ENCODE measurements at places on chromosomes 16 and 17.
A peak's percentile ranks its signal among the peaks of the same experiment; 100 is the strongest.

DNA sequence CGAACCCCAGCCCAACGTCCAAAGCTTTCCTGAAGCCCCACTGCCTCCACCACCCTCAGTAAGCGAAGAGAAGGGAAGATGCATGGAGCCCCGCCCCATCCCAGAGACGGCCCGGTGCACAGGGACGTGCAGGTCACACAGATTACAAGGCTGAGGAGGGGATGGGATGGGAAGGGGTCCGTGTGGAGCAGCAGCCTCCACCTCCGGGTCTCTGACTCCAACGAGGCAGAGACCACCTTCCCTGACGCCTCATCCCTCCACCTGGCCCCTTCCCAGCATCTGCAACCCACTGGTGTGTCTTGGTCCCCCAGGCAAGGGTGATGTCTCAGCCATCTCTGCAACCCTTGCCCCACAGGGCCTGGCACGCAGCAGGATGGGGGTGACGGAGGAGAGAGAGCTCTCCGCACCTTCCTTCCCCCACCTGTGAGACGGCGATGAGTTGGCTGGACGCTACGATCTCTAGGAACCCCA is 58.5 kb downstream of the TBC1D16 start:
- no peak for DNase-seq

DNA sequence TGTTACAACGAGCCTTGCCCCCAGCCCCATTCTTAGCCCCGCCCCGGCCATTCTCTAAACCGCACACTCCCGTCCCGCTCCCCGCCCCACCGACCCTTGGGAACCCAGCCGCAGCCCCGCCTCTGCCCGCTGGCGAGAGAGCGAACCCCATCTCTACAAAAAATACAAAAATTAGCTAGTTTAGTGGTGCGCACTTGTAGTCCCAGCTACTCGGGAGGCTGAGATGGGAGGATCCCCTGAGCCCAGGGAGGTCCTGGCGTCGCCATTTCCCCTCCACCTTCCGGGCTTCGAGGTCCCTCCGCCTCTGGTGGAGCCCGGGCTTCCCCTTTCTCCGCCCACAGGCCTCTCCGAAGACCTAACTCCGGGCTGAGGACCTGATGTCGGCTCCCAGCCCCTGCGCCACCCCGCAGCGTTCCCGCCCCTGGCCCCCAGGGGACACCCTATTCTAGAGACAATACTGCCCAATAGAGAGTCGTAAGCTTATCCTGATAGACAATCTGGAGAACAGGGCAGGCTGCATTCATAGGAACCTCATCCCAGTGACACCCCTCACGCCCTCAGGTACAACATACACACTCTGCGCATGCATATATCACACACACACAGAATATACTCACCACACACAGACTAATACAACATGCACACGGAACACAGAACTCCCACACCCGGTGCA is 480 bp upstream of the PROCA1 start:
- no peak for DNase-seq

GRCh38 chr16:58127033-58127556 is 2.1 kb downstream of the CFAP20 start:
- DNase-seq = peak; percentile 89

- no peak for DNase-seq
Observed at GRCh38 chr16:17302214-17302613, 168.5 kb downstream of the XYLT1 start.

DNA sequence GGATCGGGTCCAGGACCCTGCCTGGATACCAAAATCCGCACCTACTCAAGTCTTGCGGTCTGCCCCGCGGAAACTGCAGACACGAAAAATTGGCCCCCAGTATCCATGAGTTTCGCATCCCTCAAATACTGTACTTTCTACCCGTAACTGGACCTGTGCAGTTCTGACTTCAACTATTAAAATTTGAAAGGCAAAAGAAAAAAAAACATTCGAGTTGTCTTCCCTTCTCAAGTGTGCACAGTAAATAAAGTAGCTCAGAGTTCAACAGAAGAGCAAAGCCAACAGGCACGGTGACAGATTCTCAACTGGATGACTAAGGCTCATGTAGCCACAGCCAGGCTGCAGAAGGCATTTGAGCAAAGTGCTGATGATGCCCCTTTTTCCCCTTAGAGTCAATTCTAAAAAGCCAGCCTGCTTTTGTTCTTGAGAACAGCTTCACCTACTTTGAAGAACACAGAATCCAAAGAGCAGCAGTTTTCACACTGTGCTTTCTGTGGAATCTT is 32.5 kb downstream of the MARF1 start:
- DNase-seq = no peak

DNA sequence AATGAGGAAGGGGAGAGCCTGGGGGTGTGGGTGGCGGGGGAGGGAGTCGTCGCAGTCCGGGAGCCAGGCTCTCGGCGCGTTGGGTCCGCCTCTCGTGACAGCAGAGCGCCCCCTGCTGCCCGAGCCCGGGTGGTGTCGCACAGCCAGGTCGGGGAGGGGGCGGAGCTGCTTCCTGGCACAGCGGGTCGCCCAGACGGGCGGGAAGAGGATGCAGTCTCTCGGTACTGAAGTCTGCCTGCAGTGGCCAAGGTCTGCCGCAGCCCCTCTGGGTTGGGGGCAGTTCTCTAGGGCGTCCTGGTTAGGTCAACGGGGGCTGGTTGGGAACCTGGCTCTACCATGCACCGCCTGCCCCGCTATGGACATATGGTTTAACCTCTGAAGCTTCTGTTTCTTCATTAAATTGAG is 38.2 kb upstream of the CCDC182 start:
- DNase-seq = peak; percentile 88

DNA sequence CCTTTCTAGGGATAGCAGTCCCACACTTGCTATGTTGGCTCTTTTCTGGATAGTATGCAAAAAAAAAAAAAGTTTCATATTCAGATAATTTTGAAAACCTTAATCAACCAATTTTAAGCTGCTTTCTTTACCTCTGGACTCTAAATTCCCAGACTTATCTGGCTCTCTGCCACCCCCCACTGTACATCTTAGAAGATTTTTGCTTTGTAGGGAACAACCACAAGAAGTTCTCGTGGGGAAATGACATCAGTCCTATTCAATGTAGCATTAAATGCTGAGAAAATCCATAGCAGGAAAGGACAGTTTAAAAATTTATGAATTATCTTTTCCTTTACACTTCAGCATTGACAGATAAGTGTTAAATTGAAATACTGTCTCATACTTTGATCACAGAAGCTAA is 562.7 kb upstream of the HSBP1 start:
- DNase-seq = no peak

DNA sequence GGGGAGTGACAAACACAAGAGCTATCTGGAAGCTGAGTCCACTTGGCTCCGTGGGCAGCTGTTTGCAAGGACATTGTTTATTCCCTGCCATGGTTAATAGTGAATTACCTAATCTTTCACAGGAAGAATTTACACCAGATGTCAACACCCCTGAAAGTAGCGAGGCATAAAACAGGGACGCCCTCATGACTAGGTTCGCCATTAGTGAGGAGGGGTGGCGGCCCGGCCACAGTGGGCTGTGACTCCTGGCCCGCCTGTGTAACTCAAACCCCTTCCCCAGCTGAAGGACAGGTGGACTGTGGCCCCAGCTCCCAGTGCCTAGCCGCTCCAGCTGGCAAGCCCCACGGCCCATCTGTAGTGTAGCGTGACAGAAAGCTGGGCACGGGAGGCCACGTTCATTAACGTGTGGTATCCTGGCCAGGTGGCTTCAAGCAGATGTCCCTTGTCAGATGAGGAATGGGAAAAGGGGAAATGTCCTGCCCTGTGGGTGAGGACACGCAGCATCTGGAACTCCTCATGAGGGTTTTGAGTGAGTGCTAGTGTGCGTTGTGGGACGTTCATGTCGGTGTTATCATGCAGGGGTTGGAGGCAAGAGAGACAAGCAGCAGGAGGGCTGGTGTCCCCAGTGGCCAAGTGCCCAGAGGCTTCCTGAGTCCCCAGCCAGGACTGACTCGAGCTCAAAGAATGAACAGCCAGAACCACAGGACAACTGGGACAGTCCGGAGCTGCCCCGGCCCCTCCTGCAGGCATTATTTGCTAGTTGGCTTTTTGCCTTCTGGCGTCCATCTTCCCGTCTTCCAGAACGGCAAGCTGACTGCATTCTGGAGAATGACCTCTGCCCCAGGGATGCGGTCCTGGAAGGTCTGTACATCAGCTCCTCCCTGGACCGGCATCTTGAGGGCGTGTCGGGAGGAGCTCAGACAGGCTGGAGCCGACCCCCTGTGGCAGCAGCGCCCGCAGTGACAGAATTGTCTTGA is 19.2 kb downstream of the KDM8 start:
- no peak for DNase-seq

- no peak for DNase-seq
Observed at GRCh38 chr16:80992676-80993293, 13.9 kb downstream of the CMC2 start.

GRCh38 chr16:85357924-85358505 is 245.7 kb upstream of the CIBAR2 start:
- DNase-seq = no peak

DNA sequence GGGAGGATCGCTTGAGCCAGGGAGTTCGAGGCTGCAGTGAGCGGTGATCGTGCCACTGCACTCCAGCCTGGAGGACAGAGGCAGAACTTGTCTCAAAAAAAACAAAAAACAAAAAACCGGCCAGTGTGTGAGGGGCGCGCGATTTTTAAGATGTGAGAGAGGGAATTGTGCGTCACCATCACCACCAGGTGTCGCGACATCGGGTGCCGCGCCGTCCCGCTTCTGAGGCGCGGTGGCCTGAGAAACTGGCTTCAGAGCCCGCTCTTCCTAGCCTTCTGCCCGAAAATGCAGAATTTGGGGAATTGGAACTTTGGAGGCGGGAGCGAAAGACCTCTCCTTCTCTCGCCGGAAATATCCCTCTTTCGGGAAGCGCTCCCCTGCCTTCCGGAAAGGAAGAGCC is 524.8 kb downstream of the KCNJ18 start:
- no peak for DNase-seq

- DNase-seq = no peak
Observed at GRCh38 chr17:33125552-33125950, 133.9 kb downstream of the SPACA3 start.

DNA sequence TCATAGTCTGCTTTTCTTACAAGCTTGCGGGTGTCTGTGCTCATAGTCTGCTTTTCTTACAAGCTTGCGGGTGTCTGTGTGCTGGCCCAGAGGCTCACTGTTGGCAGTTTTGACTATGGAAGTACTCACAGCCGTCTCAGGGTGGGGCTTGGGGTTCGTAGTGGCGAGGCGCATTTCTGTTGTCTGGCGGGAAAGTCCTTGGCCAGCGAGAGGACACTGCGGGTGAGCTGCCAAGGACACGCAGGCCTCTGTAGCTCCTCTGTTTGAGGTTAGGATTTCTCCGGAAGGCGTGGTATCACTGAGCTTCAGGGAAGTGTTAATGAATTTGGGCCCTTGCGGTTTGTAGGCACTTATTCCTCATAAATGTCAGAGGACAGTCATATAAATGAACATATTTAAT is 13.5 kb downstream of the TBCD start:
- no peak for DNase-seq

GRCh38 chr16:51815523-51815922 is 664.5 kb upstream of the SALL1 start:
- no peak for DNase-seq

- DNase-seq = no peak
Observed at GRCh38 chr17:42538482-42538881, 2.4 kb downstream of the NAGLU start.

DNA sequence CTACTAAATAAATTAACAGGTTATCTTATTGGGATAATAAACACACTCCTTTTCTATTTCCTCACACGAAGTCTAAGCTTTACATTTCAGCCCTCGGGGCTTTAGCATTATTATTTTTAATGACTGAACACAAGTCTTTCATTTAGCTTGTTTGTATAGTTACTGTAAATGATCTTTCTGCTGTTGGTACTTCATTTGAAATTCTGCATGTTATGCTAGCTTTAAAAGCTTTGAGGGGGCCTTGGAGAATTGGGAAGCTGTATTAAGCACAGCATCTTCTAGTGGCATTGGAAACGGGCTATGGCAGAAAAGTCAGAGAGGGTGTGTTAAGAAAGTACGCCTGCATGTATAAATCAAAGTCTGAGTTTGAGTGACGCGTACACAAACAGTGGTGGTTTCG is 243.7 kb downstream of the FTO start:
- DNase-seq = no peak

GRCh38 chr17:20300436-20300934 is 166.9 kb downstream of the LGALS9B start:
- no peak for DNase-seq

GRCh38 chr17:61333136-61333535 is 66.5 kb upstream of the TBX2 start:
- no peak for DNase-seq

DNA sequence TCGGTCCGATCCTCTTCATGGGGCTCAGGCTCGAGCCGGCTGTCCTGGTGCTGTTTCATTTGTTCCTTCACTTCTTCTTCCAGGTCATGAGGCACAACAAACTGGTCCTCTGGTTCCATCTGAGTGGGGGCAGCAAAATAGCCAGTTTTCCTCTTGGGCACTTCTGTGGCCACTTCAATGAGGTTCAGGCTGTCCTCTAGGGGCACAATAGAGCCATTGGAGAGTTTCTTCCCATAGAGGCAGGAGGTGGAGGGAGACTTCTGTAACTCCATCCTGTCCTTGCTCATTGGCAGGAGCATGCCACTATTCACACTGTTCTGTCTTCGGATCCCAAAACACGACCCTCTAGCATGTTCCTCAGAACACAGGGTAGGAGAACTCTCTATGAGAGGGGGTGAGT is 22.9 kb downstream of the MARVELD3 start:
- DNase-seq = no peak

GRCh38 chr16:17606460-17606859 is 135.7 kb upstream of the XYLT1 start:
- DNase-seq = no peak

DNA sequence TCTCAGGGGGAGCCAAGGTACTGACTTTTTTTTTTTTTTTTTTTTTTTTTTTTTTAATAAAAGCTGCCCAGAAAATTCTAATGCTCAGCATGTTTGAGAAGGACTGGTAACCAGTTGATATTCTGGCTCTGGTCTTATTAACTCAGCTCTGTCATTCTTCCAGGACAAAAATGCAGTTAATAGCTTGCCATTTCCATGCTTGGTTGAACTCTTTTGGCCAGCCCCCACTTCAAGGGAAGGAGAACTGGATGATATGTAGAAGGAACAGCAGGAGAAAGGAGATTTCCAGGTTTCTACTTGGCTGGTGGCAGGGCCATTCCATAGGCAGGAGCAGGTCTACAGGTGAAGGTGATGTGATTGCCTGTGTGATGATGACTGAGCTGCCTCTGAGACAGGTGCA is 59.2 kb upstream of the TANC2 start:
- DNase-seq = no peak

- DNase-seq = no peak
Observed at GRCh38 chr16:50989047-50989446, 162.0 kb downstream of the SALL1 start.

Data from hematopoietic multipotent progenitor cell (in vitro differentiated cells).